ENCODE measurements at places on chromosomes 7 and 10.

- DNase-seq, result no peak
These were observed 5.7 kb upstream of the CXCL12 start for GRCh38 chr10:44390585-44391072.

- no peak for DNase-seq
These were observed 21.7 kb downstream of the AMZ1 start for GRCh38 chr7:2709553-2710285.

DNA sequence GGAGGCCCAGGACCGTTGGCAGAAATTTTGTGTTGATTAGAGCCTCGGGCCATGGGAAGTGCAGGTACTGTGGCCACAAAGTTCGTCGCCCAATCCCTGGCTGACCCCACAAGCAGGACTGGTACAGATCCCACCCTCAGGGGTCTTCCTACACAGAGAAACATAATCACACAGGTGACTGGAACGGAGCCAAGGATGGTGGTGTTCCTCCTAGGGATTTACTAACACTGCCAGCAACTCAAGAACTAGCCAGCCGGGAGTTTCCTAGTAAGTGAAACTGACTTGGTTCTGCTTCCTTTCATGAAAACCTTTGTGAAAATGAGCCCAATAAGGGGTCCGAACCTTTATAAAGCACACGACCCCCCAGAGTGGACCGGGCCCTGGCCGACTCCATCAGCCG, 5.7 kb downstream of the CUX1 start:
- peak; percentile 47 for DNase-seq

DNA sequence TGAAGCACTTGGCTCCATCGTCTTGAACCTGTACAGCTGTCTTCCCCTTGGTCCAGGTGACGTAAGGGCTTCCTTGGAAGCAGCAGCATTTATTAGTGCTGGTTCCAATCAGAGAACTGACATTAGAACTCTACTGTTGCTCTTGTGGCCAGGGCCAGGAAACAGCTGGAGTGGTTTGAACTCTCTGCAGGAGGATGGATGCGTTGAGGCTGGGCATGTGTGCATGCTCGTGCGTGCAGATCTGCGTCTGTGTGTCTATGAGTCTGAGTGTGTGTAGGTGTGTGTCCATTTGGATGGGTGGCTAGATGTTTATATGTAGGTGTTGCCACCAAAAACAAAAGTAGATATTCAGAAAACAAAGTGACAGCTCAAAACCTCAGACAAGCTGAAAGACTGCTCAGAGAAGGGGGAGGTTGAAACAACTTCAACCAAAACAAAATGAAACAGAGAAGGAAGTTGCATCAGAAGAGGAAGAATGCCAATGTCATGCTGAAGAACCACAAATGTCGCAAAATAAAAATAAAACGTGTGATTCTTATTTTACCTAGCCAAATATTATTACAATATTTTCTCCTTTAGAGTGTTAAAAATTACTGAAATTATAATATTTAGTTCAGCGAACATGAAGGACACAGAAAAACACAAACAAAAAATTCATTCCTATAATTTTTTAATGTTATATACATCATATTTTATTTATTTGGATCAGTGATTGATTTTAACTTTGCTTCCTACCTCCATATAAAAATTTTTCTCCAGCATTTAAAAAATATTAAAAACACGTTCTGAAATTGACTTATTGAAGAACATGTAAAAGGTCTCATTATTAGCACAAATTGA, 96.1 kb upstream of the MKLN1 start:
- no peak for DNase-seq

DNA sequence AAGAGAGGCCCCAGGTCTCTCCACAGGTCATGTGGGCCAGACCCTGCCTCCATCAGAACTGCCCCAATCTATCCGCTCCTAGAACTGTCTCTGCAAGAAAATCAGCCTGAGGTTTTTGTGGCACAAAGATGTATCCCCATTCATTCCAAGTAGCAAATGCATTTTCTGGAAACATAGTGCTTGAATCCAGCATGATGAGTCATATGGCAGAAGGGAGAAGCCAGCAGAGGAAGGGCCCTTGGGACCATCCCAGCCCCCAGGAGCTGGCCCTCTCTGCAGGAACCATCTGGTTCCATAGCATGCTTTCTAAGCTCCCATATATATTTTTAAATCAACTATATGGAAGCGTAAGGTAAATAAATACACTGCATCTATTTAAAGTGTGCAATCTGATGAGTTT, 563.2 kb downstream of the GALNT17 start:
- DNase-seq, result no peak

DNA sequence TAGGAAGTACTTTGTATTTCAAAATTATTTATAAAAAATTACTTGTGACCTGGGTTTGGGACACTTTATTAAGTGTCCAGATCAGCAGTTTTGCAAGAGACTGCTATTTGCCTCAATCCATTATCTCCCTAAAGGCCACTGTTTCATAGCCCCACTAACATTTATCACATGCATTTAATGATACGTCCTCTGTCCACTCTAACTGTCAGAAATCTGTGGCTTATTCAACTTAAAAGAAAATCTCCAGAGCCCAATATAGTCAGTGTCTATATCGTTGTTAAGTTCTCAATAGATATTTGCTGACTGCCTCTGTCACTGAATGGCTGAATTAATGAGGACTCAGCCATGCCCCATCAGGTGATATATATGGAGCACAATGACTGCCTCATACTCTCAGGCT, 553.9 kb upstream of the POM121L12 start:
- no peak for DNase-seq

GRCh38 chr7:11188529-11189310, 215.0 kb downstream of the PHF14 start:
- DNase-seq, result no peak

DNA sequence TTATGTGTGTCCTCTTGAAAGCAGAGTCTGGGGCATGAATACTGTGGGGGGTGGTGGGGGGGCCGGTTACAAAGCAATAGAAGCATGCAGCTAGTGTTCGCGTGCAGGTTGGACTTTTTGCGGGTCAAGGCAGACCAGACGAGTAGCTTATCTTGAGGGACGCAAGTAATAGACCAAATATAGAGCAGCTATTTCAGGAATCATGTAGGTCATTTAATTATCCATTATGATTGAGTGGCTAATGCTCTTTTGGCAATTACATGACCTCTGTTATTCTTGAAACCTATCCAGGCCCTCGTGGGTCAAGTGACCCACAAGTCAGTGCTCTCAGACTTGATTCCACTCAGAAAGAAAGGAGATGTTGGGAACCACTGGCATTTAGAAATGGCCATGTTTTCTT, 93.0 kb downstream of the BTRC start:
- no peak for DNase-seq

DNA sequence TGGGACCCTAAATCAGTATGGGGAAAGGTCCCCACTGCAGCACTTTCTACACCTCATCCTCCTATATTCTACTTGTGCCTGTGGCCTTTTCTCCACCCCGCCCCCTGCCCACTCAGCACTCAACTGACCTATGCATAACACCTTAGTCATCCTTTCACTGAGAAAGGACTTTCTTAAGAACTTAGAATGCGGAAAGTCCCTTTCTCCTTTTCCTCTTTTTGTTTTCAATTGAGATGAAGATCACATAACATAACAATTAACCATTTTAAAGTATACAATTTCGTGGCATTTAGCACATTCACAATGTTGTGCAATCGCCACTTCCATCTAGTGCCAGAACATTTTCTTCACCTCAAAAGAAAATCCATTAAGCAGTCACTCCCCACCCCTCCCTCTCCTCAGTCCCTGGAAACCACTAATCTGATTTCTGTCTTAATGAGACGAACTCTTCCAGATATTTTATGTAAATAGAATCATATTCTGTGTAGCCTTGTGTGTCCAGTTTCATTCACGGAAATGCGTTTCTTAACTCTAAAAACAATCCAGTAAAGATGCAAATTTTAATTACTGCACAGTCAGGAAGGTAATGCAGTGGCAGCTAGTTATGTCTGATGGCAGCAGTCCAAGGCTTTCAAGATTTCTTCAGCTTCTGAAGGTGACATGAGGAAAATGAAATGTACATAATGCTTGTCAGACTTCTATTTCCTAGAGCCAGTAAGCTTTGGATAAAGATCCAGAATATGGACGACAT, 41.7 kb downstream of the FAS start:
- DNase-seq, result no peak

DNA sequence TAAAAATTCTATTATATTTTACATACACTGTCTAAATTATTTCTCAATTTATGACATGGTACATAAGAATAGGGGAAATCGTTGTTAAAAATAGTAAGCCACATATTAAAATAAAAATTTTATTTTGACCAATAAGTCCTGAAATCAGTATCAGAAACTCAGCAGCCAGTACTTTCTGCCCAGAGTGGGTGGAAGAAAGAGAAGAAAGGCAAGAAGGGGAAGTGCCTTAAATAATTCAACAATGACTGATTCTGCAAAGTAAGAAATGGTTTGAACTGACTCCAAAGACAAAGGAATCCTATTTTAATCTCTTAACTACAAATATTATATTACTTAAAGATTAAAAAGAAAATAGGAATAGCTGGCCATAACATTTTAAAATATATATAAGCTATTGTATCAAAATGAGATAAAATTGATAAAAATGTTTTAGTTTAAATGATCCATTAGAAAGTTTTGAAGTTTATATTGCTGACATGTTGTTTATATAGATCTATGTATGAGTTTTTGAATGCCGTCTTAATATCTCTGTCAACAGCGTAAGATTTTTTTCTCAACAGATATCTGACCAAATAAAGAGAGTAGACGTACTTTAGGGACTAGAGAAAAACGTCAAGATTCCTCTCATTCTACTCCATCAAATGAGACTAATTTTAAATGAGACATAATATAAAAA, 30.2 kb upstream of the NRCAM start:
- DNase-seq, result no peak

GRCh38 chr7:22429386-22429785, 70.6 kb downstream of the STEAP1B start:
- no peak for DNase-seq
